ENCODE measurements at places on chromosomes 4 and X.

- DNase-seq: no peak
Measured at GRCh38 chr4:136634121-136634520, 898.2 kb downstream of the PCDH18 start.

DNA sequence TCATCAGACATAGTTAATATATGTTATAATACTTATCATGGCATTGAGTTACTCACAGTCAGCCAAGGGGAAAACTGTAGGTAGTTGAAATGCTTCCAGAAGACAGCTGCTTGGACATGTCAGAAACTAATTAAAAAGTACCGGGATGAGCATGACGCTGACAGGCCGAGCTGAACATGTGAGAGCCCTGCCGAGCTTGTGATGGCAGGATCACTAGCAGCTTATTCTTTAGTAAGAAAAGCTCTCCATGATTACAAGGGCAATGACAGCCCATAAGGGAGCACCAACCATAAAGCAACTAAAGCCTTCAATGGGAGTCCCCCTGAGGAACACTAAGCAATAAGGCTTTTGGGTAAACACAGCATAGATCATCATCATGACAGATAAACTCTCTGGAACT is 435.6 kb downstream of the TLL1 start:
- no peak for DNase-seq

DNA sequence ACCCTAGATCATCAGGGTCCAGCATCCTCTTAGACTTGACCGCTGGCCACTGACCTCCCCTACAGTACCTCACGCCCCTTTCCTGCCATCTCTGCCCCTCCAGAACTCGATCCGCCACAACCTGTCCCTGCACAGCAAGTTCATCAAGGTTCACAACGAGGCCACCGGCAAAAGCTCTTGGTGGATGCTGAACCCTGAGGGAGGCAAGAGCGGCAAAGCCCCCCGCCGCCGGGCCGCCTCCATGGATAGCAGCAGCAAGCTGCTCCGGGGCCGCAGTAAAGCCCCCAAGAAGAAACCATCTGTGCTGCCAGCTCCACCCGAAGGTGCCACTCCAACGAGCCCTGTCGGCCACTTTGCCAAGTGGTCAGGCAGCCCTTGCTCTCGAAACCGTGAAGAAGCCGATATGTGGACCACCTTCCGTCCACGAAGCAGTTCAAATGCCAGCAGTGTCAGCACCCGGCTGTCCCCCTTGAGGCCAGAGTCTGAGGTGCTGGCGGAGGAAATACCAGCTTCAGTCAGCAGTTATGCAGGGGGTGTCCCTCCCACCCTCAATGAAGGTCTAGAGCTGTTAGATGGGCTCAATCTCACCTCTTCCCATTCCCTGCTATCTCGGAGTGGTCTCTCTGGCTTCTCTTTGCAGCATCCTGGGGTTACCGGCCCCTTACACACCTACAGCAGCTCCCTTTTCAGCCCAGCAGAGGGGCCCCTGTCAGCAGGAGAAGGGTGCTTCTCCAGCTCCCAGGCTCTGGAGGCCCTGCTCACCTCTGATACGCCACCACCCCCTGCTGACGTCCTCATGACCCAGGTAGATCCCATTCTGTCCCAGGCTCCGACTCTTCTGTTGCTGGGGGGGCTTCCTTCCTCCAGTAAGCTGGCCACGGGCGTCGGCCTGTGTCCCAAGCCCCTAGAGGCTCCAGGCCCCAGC is 5.2 kb downstream of the FOXO4 start:
- DNase-seq: no peak

GRCh38 chr4:58477950-58478349 is 1367.8 kb upstream of the IGFBP7 start:
- no peak for DNase-seq

GRCh38 chr4:110516106-110516922 is 40.4 kb downstream of the ENPEP start:
- DNase-seq: peak; percentile 57

- DNase-seq: no peak
Measured at GRCh38 chr4:48193096-48193836, 59.2 kb upstream of the TXK start.

DNA sequence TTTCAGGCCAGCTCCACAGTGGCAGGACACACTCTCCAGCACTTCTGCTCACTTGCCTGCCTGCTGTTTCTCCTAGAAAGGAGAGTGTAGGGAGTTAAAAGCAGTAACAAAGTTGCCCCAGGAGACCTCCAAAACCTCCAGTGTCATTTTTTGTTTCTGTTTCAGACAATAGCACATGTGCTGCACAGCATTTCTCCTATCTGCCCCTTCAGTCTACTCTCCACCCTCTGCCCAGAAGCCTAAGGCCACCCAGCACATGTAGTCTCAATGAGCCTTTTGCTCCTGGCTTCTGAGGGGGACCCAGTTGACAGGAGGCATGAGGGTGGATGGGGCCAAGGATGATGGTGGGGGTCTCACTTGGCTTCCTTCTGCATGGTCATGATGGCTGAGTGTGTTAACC is 329.6 kb upstream of the CLNK start:
- DNase-seq: no peak

DNA sequence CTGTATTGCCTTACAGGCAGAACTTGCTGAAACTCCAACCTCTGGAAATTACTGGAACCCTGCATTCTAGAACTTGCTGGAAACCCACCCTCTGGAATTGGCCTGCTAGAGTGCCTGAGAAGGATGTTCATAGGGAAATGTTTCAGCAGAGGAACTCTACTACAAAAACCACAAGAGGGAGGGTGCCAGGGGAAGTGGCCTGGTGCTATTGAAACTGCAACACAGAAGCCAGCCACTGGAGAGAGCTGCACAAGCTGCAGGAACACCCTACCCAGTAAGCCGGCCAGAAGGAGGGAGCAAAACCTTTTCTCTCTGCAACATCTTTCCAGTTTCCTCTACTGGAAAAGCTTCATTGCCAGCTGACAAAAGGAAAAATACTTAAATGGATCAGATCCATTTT is 2.5 kb upstream of the BRWD3 start:
- DNase-seq: peak; percentile 58

GRCh38 chrX:1449036-1449822 is 3.5 kb downstream of the ASMTL start:
- no peak for DNase-seq

DNA sequence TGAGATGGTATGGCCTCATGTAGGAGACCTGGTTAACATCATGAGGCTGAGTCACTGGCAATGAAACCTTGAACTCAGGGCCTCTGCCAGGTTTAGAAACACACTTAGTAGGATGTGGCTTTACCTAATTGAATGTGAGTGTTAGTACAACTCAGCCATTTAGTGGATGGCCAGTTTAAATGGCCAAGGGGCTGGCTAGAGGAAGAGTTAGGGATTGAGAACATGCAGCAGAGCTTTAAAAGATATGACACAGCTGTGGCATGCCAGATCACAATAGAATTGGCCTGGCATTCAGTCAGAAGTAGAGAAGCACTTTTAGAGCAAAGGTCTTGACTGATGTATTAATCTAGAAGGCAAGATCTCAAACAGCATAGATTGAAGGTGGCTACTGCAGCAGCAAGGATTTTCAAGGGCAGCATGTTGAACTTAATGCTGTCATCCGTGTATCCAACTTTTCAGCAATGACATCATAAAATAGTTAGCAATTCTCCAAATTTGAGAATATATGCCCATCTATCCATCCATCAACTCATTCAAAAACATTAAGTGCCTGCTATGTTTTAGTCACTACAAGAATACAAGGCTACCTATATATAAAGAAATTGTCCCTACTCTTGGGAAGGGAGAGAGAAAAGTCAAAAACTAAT is 170.4 kb downstream of the FRAS1 start:
- DNase-seq: no peak

GRCh38 chr4:101035487-101035886 is 311.8 kb downstream of the PPP3CA start:
- peak; percentile 34 for DNase-seq

GRCh38 chr4:76298227-76298626 is 8.3 kb upstream of the STBD1 start:
- DNase-seq: no peak

DNA sequence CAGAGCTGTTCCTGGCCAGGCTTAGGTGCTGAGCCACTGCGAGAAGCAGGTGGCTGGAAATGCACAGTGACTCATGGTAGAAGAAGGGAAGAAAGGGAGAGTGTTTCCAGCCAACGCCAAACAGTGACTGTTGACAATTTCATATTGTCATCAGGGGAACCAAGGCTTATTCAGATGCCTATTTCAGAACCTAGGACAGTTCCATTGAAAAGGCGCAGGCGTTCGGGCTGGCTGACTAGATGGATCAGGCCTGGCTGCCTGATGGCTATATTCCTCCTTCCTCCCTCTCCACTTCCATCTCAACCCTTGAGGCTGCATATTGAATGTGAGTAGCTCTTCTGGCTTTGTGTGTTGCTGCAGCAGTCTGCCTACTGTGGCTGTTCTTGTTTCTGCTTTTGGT is 73.0 kb upstream of the FRMPD4 start:
- no peak for DNase-seq

GRCh38 chrX:26914232-26914631 is 548.9 kb downstream of the PPP4R3C start:
- no peak for DNase-seq

- no peak for DNase-seq
Measured at GRCh38 chr4:178233906-178234305, 791.7 kb upstream of the AGA start.

GRCh38 chrX:118720058-118720707 is 7.2 kb upstream of the IL13RA1 start:
- DNase-seq: no peak

GRCh38 chrX:111182997-111183396 is 87.0 kb downstream of the PAK3 start:
- no peak for DNase-seq

GRCh38 chr4:3530051-3530450 is 2.2 kb downstream of the LRPAP1 start:
- DNase-seq: no peak

DNA sequence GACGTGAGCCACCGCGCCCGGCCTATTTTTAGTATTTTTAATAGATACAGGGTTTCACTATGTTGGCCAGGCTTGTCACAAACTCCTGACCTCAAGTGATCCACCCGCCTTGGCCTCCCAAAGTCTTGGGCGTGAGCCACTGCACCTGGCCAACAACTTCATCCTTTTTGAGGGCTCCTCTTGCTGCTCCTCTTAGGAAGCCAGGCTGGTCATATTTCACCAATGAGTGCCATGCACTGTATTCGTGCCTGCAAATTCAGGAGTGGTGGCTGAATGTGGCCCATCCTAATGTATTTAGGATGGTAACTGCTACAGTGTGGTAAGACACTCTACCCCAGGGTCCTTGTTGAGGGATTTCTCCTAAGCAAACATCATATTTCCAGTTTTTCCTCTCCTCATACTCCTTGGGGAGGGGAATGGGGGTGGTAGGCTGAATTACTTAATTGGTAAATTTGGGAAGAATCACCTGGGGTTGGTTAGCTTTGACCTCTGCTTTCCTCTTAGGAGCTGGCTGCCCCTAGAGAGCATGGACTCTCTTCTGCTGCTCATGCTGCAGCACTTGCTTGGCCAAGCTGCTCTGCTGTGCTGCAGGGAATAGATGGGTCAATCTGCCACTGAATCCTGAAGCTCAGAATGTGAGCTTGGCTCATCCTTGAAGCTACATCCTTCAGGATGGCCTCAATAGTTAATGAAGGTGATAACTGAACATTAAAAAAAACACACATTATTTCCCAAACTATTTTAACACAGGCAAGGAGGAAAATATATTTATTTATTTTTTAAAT is 167.4 kb downstream of the HS3ST1 start:
- no peak for DNase-seq
